Naive thymus-derived CD8-positive, alpha-beta T cell (primary cell): ENCODE measurements at places on chromosomes 12 and 14.

DNA sequence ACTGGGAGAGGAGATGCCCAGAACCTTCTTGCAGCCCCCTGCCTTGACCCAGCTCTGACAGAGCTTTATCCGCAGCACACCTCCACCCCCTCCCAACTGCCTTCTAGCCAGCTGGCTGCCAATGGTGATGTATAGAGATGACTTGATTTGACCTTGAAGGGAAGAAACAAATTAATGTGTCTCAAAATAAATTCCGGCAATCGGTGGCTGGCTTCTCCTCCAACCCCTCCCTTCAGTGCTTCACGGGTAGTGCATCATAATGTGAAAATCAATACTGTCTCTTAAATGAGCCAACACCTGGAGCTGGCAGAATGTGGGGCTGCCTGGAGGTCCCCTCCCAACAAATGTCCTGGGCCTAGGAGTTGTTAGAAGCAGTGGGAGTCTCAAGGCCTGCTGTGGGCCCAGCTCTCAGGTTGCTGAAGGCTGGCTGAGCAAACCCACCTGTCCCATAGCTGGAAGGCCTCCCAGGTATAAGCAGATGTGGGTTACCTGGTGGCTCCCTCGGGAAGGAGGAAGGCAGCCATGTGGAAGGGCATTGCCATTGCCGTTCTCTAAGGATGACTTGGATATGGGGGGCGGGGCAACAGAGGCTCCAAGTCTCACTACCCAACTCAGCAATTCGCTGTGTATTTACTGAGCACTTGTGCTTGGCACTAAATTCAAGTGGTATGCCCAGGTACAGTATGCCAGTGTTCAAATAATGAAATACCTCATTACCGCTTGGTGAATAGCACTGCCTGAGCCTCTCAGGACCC is 23.2 kb downstream of the HSPB8 start:
- DNase-seq: no peak

- no peak for DNase-seq
Observed at GRCh38 chr14:85575617-85575898, 45.6 kb downstream of the FLRT2 start.

GRCh38 chr14:99073431-99073830 is 198.6 kb downstream of the BCL11B start:
- DNase-seq: no peak

DNA sequence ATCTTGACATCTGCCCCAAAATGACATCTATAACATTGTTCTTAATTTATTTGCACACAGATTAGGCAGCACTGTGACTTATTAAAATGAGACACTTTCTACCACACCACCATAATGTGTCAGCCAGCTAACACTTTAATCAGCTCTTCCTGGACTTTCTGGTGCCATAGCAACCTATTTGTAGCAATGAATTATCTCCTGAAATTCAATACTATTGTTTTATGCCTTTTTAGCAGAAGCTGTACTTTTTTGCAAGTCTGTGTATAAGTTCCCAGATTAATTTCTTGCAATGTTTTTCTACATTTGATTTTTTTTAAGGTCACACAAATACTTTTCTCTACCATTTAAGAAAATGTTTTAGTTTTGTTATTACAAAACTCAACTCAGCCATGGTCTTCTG is 72.8 kb upstream of the SAV1 start:
- no peak for DNase-seq

- no peak for DNase-seq
Observed at GRCh38 chr12:16130343-16130742, 147.1 kb downstream of the SLC15A5 start.

DNA sequence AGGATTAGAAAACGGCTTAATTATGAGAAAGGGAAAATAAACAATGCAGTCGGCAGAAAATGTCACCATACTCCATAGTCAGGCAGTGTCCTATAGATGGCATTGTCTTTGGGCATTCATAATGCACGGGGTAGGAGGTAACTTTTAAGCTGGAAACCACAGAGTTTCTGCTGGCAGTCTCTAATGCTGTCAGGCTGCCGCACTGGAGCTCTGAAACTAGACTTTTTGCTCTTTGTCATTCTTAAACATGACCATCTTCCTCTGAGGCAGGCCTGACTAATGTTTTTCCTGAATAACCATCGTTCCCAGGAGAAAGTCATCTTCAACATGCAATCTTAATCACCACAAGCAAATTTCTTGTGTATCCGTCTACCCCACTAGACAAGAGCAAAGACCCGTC is 108.8 kb downstream of the ETNK1 start:
- DNase-seq: no peak

DNA sequence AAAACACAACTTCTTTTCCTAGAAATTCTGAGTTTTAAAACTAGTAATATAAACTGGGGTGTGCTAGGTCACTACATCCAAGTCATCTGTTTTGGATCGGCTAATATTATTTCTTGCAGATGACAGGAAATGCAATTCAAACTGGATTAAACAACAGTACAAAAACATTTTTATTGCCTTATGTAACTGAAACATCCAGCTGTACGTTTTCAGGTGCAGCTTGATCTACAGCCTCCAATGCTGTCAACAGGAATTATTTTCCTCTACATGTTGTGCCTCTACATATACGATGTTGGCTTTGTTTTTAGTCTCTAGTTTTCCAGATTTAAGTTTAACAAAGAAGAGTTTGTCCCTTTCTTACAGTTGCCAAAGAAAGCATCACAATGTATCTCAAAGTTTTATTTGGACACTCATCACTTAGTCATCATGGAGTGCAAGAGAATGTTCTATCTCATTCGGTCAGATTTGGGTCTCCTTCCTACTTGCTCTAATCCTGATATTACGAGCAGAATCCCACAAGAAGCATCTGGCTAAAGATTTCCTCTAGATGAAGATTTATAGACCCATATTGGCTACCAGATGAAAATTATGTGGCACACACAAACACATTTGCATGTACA is 326.7 kb downstream of the SLC6A15 start:
- DNase-seq: no peak

DNA sequence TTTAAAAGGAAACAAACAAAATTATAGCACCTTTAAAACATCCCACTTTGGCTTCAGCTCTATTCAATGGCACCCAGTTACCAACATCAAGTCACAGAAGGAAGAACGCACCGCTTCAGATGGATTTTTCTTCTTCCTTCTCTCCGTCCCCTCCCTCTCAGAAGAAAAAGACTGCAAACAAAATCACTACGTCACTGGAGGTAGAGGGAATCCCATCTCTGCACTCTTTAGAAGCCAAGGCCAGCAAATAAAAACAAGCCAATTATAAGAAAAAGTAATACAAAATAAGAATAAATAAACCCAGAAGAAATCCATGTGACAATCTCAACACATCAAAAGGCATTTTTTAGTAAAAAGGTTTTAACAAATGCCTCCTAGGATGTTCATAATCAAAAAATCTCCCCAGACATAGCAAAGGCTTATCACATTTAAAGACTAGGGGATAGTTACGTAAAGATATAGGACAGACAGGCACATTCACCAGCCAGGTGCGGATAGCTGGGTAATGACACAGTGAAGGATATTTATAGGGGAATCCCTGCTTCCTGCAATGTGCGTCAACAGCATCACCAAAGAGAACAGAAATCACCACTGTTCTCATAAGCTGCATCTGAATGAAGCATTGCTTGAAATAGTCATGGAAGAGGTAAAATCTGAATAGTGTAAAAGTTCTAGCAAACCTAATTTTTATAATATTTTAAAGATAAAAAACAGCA is 89.4 kb downstream of the R3HDM2 start:
- DNase-seq: no peak
